ENCODE measurements at places on chromosomes 2 and 18.

- DNase-seq = peak; percentile 21
These were observed 43.6 kb downstream of the MAP3K20 start for GRCh38 chr2:173119069-173119807.

DNA sequence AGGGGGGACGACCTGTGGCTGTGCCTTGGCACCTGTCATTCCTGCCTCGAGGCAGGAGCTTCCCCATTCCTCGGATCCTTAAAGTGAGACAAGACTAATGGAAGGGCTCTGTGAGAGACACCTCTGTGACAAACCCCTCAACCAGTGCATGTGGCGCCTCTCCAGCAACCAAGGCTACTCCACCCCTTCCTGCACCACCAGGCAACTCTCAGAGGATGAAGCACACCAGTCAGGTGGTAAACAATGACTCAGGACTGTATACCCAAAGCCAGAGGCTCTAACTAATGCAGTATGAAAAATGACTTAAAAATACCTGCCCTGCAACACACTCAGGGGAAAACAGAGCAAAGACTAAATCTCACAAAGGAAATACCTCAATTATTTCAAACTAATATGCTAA lies 136.9 kb downstream of the UXS1 start:
- DNase-seq = no peak

DNA sequence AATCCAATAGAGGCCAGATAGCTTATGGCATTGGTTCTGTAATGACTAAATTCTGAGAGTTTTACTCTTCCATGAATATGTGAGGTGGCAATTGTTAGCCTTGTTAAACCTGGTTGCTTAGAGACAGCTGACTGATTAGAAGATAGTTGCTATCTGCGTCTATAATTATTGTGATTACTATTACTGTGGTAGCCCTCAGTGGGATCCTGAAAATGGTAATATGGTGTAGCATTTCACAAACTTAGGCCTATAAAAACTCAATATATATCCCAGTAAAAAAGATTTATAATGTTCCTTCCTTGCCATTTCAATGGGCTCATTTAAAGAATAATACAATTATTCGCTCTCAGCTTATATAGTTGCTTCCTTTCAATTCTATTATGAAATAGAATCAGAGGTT lies 405.8 kb upstream of the CDH2 start:
- DNase-seq = no peak

GRCh38 chr2:151423760-151424159 lies 14.1 kb downstream of the RIF1 start:
- no peak for DNase-seq

DNA sequence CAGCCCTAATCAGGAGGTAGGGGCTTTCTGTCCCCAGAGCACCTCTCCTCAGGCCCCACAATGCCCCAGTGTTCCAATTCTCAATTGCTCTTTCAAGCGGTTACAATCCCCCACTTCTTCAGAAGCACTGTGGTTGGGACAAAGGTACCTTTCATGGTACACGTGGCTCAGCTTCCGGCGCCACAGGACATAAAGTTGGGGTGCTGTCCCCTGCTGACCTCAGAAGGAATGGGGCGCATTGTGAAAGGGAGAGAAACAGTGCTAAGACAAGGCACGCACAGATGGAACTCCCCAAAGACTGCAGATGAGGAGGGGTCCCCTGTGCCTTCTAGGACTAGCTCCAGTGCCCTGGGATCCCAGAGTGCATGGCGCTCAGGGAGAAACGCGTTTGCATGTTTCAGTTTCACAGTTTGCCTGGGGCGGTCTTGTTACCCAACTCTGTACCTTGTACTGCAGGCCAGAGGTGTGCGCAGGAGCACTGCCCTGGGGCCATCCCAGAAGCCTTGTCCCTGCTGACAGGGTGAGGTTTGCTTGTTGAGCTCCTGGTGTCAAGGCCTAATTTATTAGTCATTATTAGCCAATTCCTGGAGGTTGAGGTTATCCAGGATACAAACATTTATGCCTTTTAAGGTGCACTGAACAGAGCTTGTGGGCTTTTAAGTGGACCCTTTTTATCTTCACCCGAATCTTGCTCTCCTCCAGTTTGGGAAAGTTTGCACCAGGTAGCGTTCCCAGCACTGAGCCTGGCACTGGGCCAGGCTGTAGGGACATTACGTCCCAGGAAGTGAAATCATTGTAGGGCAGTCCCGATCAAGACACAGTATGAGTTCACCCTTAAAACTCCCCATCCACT lies 7.6 kb downstream of the CNDP1 start:
- DNase-seq = no peak

- DNase-seq = no peak
These were observed 235.7 kb downstream of the AGAP1 start for GRCh38 chr2:235729557-235729947.

GRCh38 chr2:46333912-46334311 lies 36.7 kb downstream of the EPAS1 start:
- no peak for DNase-seq

- no peak for DNase-seq
These were observed 22.6 kb downstream of the HDAC4 start for GRCh38 chr2:239378021-239378917.

DNA sequence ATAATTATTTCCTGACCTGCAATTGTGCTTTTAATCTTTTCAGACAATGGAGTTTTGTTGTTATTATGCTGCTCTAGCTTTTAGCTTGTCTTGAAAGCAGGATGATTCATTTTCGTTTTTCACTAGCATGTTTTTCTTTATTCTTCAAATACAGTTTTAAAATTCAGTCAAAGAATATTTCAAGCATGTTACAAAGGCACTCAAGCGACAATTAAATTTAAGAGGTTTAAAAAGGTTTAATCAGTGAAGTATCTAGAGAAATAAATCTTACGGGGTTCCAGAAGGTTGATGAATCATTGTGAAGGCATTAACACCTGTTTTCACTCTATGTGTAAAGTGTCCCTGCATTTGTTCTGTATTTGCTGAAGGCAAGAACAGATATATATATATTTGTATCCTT lies 390.7 kb upstream of the TMEFF2 start:
- DNase-seq = no peak

GRCh38 chr18:57210107-57210715 lies 63.3 kb downstream of the BOD1L2 start:
- no peak for DNase-seq

GRCh38 chr2:221624475-221624874 lies 52.4 kb upstream of the EPHA4 start:
- no peak for DNase-seq

DNA sequence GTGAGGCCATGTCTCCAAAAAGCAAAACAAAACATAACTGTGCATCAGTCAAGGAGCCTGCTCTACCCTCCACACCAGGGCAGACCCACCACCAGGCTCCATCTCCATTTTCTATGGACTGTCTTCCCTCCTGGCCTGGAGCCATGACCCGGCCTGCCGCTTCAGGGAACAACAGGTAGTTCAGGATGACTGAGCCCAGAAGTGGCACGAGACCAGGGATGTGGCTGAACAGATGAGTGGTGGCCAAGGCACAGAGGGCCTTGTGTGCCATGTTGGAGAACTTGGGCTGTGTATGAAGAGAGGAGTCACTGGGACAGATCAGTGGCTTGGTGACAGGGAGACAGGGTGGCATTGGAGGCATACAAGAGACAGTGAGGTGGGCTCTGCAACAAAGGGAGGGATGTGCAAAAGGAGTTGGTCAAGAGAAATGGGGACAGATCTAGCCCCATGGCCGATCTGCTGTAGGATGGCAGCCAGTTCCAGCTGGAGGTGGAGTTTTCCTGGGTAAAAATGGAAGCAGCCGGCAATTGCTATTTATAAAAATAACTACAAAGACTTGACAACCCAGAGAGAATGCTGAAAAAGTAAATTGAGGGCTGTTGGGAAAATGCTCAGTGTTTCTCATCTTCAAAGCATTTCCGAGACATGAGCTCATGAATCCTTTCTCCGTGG lies 35.0 kb downstream of the TMEM177 start:
- DNase-seq = no peak

DNA sequence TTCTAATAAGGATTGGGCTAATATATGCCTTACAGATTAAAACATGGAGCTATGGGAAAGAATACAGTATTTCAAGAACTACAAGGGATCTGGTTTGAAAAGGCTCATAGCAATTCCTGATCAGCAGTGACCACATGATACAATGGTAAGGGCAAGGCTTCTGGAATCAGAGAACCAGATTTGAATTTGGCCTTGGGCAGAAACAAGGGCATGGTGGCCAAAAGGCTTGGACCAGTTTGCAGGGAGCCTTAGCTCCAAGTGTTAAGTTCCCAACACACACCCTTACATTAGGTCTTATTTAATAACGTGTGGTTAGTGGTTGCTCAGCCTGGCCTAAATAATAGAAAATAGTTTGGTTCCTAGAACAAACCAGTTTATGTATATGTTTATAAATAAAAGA lies 87.7 kb downstream of the ZAP70 start:
- DNase-seq = no peak

DNA sequence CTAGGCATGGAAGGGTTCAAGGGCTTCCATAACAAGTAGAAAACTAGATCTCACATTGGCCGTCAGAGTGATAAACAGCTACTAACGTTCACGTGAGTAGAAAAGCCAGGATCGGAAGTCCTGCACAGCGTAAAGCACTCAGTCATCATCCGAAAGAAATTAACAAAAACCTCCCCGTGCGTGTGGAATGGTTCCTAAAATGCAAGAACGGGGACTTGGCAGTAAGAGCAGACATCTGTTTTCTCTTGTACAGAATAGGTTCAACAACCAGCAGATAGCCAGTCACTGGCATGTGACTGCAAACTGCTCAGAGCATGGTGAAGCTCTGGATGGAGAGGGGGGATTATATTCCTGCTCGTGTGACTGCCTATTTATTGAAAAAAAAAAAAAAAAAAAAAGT lies 106.9 kb upstream of the ITGB6 start:
- no peak for DNase-seq

DNA sequence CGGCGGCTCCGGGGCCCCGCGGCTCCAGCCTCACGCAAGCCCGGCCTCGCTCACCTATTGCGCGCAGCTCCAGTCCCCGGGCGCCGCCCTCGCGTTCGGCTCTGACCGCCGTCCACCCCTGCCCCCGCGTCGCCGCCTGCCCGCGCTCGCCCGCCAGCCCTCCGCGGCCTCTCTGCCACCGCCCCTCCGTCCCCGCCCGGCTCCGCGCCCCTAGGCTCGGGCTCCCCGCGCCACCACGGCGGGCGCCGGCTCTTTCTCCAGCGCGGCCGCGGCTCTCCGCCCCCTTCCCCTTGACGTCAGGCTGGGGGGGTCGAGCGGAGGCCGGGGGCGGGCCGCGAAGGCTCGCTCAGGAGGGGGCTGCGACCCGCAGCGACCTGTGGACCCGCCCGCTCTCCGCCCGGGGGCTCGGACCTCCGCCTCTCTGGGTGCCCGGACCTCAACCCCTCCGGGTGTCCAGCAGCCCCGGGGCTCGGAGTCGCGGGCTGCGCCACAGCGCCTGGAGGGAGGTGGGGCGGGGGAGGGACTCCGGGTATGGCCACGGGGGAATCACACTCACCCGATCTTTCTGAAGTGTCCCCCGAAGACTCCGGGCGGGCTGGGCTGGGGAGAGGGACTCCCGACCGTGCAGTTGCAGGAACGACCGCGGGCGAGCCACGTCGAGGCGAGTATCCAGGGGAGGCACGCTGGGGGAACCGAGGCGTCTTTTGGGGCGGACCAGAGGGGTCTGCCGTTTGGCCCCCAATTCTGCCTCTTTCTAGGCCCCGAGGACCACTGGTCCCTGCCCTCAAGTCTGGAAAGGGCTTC lies at the start of gene SEMA4C:
TSS of gene SEMA4C (minus strand) at position 259 of the 804 bp plus-strand sequence. CDS start 2,194 bp downstream, outside the sequence.
- DNase-seq = peak; percentile 66

GRCh38 chr2:200786826-200787225 lies 24.9 kb upstream of the BZW1 start:
- no peak for DNase-seq

DNA sequence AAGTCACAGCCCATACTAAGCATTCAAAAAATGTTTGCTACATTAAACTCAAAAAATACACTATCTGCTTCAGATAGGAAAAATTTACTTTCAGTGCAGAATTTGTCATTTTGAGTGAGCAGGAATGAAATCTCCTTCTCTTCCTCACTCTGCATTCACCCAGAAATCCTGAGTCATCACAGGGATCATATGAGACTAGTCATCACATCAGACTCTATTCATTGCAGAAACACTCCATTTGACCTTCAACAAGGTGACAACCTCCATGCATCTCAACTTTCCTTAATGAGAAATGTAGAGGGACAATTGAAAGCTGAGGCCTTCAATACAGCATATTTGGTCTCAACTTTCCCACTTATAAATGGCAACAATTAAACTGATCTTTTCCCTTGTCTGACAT lies 130.4 kb upstream of the CYP26B1 start:
- no peak for DNase-seq

DNA sequence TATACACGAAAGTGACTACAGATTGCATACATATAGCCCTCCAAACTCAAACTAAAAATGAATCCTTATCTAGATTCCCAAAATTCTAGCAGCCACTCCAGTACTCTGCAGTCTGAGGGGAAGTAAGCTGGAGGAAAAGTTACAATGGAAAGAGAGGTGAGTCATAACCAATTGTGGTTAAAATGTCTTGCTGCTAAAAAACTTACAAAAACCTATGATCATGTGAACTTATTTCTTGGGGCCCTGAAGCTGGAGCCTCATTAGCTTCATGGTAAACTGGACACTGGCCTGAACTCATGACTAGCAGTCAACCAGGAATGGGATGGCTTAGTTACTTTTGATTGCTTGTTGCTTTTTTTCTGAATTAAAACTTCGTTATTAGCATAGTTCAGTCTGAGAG lies 175.9 kb downstream of the SLC4A3 start:
- DNase-seq = no peak

DNA sequence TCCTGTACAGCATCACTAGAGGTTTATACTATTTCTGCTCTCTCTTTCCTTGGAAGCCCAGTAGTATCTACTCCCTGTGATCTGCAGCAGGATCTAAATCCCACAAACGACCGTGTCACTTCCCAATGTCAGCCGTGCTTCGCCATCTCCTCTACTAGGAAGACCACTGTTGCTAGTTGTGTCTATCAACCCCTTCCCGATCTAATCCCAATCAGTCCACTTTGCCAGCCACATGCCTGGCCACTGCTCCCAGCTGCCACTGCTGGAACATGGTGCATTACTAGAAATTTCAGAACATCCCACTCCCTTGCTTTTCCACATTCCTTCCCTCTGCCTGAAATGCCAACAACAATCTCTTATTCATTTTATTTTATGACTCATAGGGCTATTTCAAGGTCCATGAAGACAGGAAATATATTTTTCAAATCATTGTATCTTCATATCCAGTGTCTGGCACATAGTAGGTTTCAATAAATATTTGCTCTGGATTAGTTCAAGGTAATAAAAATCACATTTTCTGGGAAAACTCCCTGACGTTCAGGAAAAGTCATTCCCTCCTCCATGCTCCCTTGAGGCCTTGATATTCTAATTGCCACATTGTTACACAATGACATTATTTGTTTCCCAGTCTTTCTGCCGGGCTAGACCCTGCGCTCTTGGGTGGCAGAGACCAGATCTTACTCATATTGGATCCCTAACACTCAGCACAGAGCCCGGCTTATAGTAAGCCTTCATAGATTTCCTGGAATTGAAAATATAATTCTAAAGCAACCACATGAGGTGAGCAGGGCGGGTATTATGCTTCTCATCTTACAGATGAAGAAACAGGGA lies 2.1 kb upstream of the TRIB2 start:
- no peak for DNase-seq

- no peak for DNase-seq
These were observed 1.6 kb downstream of the DLGAP1 start for GRCh38 chr18:4453567-4453873.
